GM18507 (cell line): ENCODE measurements at places on chromosomes 3 and 15.
A peak's percentile ranks its signal among the peaks of the same experiment; 100 is the strongest.

- no peak for DNase-seq
Measured at GRCh38 chr15:70126362-70126761, 28.6 kb upstream of the TLE3 start.

DNA sequence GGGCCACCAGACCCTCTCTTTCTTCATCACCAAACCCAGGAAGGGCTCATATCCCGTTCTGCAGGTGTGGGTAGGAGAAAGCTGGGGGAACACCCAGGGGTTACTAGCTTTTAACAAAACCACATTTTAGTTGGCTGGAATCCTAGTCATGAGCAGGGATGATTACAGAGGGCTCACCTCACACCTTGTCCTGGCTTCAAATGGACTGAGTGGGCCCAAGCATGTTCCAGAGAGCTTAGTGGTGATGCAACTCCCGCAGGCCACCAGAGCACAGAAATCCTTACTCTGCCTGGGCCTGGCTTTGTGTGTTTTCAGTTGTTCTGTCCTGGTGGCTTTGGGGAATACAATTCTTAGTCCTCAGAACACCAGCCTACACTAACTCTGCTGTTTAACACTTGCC is 56.8 kb upstream of the RYK start:
- no peak for DNase-seq

- no peak for DNase-seq
Measured at GRCh38 chr3:103167850-103168249, 733.0 kb downstream of the ZPLD1 start.

DNA sequence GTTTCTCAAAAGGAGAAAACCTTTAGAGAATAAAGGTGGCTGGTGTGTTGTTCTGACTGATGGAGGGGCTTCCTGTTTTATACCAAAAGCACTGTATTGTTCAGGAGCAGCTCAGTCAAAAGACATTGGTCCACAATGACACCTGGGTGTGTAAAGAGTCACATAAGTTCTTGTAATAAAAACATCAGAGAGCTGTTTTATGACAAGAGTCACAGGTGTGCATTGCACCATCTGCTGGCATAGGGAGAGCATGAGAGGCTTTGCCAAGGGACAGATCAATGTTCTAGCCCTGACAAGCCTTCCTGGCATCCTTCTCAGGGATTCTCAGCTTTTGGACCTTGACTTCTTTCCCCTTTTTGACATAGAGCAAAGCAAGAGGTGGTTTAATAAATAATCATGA is 20.4 kb downstream of the ARPP21 start:
- no peak for DNase-seq

DNA sequence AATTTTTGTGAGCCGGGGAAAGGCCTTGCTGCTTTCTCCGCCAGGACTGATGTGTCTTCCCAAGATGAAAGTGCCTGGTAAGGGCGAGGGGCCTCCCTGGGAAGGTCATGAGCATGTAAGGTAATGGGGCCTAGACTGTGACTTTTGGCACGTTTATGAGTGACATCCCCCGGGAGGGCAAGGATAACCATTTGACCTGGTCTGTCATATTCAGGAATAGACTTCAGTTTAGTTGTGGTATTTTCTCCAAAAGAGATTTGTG is 631 bp upstream of the CNBP start:
- DNase-seq: no peak

DNA sequence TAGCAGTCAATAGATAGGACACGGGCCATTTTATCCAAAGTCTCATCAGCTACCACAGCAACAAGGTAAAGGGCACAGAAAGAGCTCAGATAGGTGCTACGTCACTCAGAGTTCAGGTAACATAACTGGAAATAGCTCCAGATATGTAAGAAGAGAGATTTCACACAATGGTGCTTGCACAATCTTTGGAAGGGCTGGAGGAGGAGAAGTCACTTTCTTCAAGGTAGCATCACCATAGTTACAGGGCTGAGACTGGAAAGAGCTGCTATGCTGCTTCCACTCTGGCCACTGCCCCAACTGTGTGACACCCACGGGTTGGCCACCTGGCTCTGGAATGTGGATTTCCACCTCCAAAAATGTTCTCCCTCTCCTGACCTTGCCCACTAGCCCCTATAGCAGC is 448.8 kb upstream of the THBS1 start:
- DNase-seq: no peak

DNA sequence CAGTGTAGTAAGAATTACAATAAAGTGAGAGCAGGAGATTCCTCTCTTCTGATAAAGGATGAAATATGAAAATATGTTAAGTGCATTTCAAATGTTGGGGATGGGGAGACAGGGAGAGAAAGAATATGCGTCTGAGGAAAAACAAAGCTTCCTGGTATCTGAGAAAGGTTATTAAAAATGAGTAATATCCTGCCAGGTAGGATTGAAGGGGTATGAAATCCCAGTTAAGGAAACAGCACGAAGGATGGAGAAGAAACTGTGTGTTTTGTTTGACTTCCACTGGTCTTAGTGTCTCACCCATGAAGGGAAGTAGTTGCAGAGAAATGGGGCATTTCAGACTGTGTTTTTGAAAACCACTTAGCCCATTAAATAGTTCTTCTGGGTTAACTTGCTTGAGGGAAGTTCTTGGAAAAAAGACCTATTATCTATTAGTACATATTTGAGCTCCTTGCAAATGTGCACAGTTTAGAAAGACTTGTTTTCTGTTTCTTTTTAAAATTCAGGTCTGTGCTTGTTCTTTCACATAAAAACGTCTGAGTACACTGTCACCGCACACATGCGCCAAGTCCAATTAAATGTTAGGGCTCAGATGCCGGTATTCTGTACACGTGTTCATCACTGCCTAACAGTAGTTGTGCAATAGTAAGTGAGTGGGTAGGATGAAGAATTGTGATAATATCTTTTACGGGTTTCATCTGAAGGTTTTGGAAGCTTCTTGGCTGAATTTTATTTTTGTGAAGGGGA is 196.1 kb upstream of the P2RY1 start:
- DNase-seq: no peak

DNA sequence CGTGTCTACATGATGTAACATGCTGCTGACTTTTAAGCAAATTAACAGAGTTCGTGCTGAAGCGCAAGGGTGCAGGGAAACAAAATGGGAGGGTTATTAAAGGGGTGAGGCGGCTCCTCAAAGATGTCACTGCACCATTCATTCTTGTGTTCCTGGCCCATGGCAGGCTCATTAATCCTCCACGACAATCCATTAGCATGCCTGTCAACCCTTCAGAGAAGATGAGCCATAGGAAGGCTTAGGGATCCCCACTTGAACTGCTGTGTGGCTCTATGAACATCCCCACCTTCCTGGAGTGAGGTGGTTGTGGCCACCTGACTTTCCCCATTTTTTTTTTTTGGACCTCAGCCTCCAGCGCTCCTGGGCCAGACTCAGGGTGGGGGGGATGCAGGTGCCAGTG is 45.8 kb downstream of the IGF1R start:
- DNase-seq: no peak

- no peak for DNase-seq
Measured at GRCh38 chr3:63355809-63356208, 77.7 kb downstream of the SYNPR start.

- DNase-seq: no peak
Measured at GRCh38 chr15:90316139-90316538, 35.9 kb upstream of the ZNF774 start.

DNA sequence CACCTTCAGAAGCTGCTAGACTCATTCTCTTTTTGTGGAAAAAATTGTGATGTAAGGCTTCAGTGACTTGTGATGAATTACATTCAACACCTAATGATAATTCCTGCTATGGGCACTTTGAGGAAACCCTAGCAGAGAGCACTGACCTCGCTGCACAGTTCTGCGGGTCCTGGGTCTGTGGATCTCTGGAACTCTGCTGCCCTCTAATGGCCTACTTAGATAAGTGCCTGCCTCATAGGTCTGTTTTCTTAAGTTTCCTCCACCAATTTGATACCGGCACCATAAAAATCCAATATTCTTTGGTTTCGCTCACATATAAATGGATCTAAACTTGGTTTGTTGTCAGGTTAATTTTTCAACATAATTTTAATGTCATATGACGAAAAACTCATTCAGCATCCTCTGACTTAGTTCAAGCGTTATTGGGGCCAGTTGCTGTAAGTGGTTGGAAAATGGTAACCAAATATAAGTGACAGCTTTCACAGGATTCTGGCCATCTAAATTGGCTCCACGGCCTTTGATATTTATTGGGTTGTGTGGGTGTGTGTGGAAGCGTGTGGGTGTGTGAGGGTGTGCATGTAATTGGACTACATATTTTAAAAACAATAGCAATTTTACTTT is 10.4 kb downstream of the SLITRK3 start:
- peak; percentile 8 for DNase-seq

GRCh38 chr3:70990723-70991122 is 592.8 kb downstream of the FOXP1 start:
- no peak for DNase-seq

DNA sequence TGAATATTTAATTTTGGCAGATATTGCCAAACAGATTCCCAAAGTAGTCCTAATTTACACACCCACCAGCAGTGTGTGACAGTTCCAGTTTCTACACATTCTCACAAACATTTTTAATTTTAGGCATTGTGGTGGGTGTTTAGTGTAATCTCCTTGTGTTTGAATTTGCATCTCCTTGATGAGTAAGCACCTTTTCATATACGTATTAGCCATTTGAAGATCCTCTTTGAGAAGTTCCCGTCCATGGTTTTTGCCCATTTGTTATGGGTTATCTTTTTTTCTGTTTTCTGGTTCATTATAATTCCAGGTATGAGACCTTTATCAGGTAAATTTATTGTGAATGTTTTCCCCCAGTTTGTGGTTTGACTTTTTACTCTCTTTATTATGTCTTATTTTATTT is 2.3 kb upstream of the TM4SF19 start:
- no peak for DNase-seq

DNA sequence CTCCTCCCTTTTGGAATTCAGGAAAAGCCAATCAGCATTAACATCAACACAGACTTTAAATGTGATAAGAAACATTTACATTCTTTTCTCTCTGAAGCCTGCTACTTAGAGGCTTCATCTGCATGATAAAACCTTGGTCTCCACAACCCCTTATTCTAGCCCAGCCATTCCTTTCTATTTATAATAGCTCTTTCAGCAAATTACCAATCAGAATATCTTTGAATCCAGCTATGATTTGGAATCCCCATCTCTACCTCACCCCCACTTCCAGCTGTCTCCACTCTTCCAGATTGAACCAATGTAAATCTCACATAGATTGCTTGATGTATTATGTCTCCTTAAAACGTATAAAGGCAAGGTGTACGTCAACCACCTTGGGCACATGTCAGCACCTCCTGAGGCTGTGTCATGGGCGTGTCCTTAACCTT is 139.7 kb downstream of the TUSC7 start:
- DNase-seq: no peak

- DNase-seq: no peak
Measured at GRCh38 chr3:104367000-104367399, 999.7 kb upstream of the ALCAM start.

- no peak for DNase-seq
Measured at GRCh38 chr3:62143843-62144450, 229.4 kb downstream of the FEZF2 start.

DNA sequence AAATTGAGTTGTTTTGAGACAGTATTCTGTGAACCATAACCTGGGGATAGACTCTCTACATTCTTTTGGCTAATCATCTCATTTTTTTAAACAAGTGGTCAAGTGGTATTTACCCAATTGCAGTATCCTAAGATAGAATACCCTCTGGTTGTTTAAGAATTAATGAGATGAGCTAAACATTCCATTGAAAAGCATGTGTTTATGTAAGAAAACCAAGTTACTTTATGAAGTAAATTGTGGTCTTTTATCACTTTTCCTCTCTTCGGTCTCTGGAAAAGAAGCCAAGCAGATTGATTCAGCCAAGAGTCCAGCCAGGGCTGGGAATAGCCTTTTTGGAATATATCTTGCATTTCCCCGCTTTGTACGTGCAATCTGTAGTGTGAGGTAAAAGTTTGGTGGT is 185.7 kb upstream of the TOPAZ1 start:
- no peak for DNase-seq

DNA sequence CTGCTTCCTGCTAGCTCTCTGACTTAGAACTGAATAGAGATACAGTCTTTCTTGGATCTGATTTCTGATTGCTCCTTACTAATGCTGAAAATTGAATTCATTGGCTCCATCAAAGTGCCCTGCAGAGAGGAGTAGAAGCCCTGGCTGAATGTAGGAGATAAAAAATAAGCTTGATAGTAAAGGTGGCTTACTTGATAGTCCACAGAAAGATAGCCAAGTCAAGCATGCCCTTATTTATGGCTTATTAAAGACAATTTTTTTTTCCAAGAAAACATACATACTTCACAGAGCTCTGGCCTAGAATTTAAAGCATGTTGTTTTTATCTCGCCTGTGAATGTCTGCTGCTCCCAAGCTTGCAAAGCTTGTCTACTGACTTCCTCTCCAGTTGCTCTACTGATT is 124.6 kb upstream of the CADPS start:
- DNase-seq: no peak

- peak; percentile 0 for DNase-seq
Measured at GRCh38 chr3:557972-558371, 361.4 kb downstream of the CHL1 start.

- DNase-seq: no peak
Measured at GRCh38 chr3:56966104-56966503, 94.4 kb upstream of the SPATA12 start.

DNA sequence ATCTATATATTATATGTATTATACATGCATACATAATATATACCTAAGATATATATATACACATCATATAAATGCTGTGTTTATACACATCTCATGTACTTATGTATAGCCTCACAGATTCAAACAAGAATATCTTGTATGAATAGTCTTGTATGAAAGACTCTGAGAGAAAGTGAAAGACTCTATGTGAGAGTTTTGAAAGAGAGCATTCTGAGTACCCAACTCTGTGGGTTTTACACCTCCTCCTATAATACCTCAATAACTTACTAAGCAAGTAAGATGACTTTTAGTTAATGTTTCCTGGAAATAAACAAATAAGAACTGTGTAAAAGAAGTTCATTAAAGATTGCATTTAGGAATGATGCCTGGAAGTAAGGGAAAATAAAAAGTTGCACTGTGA is 108.1 kb upstream of the GMNC start:
- no peak for DNase-seq

DNA sequence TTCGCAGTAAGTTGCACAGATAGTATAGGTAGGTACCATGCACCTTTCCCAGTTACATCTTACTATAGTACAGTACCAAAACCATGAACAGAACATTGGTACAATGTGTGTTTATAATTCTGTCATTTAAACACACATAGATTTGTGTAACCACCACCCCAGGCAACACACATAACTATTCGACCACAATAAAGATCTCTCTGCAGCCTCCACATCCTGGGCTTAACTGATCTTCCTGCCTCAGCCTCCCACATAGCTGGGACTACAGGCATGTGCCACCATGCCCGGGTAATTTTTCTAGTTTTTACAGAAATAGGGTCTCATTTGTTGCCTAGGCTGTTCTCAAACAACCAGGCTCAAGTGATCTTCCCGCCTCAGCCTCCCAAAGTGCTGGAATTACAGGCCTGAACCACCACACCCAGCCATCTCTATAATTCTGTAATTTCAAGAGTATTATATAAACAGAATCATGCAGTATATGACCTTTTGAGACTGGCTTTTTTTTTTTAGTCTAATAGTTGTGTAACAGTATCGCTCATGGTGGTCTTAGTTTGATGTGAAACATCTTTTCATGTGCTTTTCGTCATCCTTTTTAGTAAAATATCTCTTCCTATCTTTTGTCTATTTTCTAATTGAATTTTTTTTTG is 13.3 kb upstream of the TMF1 start:
- DNase-seq: no peak
